AG08395 (cell line): ENCODE measurements at places on chromosomes 1 and 21.
A peak's percentile ranks its signal among the peaks of the same experiment; 100 is the strongest.

DNA sequence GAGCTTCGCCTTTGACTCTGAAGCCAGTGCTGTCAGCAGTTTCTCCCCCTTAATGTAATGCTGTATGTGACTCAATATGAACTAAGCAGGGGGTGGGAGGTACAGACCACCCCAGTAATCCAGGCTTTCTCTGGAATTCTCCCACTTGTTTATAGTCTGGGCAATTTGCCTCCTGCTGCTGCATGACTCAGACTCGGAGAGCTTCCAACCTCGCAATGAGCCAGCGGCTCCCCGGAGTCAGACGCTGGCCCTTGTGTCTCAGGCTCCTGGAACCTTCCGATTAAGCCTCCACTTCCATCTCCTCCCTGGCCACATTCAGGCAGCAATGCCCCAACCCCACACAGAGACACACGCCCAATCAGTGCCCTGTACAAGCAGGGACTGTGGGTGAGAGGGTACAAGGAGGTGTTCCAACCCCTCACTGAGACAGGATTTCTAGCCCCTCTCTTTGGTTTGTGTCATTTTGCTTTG, 471.7 kb upstream of the VAMP3 start:
- peak; percentile 92 for DNase-seq

DNA sequence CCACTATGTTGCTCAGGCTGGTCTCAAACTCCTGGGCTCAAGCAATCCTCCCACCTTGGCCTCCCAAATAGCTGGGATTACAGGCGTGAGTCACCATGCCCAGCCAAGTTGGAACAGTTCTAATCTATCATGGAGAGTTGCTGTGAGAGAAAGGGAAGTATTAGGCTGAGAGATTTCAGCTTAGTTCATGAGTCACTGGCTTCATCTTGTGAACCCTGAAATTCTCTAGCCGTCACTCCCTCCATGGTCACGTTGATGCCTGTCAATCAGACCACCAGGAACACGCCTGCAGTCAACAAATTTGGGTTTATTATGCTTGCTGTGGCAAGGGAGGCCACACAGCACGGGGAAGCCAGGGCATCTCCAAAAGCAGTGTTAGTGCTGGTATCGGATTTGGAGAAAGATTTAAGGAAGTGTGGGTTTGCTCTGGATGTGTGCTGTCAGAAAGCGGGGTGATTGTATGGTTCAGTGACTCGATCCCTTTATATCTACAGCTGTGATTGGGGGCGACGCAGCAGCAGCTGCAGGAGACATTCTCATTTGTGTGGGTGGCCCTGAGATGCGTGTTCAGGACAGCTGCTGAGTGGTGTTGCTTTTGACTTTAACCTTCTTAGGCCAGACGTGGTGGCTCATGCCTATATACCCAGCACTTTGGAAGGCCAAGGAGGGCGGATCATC, 18.7 kb downstream of the UQCRHL start:
- no peak for DNase-seq

DNA sequence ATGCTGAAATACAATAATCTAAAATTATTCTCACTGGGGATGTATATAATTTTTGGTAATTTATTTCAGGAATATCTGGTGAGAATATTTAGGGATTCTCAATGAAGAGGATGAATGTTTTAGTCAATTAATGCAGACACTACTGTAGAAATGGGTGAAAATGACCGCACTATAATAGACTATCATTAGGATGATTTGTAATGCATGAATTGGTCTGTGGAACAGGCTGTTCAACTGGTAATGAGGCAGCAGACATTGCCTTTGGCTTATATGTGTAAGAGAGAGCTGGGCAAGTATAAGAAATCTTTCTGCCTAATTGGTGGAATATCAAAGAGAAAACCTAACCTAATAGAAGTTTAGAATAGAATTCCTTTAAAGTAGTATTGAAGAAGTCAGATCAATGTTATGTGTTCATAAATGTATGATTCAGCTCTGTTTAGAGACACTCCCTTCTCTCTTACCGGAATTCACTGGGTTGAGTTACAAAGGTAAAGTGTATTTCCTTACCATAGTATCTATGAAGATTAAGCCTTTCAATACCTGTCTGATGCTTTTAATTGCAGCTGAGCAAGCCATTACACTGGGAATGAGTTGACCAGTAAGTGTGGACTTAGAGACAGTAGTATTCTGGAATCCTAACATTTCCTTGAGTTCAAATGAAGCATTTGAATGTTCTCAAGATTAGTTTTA, 274.5 kb downstream of the S1PR1 start:
- DNase-seq, result no peak

- peak; percentile 84 for DNase-seq
Observed at GRCh38 chr1:24111996-24112779, at the start of gene MYOM3. Gene MYOM3 (minus strand): TSS chr1:24112135. CDS start chr1:24108636, 3,499 bp downstream.

DNA sequence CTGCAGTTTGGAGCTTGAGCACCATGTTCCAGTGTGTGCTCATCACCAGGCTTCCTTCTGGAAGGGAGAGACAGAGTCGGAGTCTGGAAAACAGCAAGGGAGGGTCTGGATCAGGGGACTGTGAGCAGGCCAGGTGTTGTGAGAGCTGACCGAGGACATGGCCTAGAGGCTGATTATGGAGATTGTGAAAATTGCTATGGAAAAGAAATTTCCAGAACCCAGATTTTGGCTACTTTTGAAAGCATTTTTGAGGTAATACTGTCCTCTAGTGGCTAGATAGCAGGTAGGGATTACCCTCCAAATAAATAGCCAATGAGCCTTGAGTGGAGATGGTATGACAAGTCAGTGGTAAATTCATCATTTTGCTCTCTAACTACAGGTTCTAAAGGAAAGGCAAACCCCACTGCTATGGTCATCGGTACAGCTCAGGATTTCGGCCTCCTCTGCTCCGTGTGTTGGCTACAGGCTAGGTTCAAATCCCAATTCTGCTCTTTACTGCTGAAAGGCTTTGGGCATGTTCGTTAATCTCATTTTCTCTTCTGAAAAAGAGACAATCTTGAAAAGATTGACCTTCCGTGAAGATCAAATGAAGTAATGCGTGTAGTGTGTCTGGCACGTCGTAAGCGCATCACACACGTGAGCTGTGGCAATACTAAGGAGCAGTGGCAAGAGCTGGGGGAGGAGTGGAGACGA, 1.0 kb upstream of the HAO2 start:
- DNase-seq, result peak; percentile 84

DNA sequence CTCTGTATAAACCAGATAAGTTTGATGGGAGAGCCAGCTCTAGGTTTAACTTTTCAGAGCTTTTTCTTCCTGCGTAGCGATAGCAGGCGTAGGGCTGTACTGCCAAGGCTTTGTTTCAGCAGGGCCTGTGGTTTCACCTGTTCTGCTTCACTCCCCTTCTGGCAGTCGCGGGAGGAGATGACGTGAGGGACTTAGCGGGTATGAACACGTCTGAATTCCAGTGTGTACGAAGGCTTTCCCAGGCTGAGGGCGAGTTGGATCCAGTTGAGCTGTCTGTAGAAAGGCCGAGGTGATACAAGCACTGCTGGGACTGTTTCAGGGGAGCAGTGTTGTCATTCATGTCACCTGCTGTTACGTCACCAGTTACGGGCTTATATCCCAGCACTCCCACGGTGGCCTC, 21.2 kb downstream of the PEX14 start:
- DNase-seq, result no peak

GRCh38 chr1:112926858-112927257, 29.1 kb downstream of the SLC16A1 start:
- DNase-seq, result no peak

DNA sequence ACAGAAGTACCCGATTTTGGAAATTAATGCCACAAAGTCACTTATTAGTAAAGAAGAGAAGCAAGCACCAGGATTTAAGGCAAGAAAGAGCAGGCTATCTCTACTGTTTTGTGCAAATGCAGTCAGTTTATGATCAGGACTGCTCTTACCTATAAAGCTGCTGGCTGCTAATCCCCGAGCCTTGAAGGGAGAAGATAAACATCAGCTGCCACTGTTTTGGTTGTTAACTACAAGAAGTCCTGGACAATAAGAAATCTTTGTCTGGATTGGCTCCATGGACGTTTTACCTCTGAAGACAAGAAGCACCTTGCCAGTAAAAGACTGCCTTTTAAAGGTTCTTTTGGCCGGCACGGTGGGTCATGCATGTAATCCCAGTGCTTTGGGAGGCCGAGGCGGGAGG, 21.4 kb downstream of the FRRS1 start:
- no peak for DNase-seq

DNA sequence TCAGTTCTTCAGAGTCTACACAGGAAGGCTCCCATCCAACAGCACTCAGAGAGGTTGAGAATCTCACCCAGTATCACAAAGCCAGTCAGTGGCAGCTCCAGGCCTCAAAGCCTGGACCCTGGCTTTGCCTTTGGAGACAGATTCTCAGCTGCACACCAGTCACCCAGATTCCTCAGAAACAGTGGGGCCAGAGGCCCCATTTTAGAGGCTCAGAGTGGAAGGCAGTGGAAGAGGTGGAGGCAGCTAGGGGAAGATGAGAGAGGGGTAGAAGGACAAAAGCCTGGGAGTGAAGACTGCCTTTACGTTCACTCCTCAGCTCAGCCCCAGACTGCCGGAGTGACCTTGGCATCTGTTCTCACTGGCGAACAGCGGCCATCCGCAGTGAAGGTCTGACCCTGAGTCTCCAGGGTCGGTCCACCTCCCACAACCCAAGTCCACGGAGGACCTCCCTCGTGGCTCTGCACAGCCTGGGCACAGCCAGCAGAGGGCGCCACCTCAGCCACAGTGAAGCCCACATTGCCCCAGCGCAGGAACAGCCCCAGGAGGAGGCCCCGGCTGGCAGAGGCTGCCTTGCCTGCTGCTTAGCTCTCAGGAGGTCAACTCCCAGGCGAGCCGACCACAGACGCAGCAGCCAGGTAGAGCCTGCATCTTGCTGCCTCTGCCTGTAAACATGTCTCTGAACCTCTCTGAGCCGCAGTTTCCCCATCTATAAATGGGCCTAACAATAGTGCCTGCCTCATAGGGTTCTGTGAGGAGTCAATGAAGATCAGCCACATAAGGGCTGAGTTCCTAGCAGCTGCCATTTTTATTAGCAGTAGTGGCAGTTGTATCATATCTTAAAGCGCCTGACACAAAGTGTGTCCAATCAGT, 5.9 kb upstream of the FNDC5 start:
- DNase-seq, result peak; percentile 80

- no peak for DNase-seq
Observed at GRCh38 chr1:199545780-199546179, 481.7 kb upstream of the NR5A2 start.

- no peak for DNase-seq
Observed at GRCh38 chr1:12148958-12149790, 17.6 kb upstream of the TNFRSF1B start.

DNA sequence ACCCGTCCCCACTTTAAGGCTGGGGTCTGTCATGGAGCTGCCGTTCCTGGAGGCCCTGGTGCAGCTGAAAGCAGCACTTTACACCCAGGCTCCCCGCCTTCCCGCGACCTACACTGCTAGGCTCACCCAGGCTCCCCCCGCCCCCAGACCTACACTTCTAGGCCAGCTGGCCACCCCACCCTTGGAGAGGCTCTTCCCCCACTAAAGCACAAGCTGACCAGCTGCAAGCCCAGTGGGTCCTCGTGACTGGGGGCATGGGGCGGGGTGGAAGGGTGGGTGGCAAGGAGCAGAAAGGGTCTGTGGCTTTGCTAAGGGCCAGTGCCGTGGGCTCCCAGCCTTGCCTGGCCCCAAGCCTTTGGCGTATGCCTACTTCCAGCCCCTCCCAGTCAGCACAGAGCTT, 9.7 kb upstream of the ARHGEF16 start:
- DNase-seq, result no peak

DNA sequence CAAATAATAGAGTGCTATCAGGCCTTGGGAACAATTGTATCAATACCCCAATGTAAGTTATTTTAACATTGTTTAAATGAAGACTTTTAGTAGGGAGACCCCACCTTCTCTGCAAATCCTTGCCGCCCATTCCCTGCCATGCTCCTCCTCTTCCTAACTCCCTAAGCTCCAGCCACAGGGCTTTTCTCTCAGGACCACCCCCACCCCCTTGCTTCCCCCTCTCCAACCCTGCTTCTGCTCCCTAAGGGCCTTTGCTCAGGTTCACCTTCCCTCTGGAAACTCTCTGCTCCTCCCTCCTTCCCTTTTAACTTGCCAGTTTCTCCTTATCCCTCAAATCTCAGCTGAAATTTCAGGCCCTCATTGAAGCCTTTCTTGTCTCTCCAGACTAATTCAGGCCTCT, 16.8 kb downstream of the CCDC190 start:
- no peak for DNase-seq

DNA sequence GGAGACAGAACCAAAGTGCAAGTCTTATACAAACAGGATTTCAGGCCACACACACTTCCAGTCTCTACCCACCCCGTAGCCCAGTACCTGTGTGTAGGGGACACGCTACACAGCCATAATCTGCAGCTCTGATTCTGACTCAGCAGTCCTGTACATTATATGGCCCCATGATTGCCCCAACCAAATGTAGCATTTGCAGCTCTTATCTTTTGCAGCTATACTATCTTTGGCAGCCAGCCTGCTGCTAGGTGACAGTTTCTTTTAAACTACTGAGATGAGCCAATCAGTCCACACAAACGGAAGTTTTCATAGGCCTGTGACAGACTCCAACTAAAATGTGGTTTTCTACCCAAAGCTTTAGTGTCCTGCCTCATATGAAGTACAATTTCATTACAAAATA, 259.6 kb upstream of the ST6GALNAC5 start:
- DNase-seq, result no peak

DNA sequence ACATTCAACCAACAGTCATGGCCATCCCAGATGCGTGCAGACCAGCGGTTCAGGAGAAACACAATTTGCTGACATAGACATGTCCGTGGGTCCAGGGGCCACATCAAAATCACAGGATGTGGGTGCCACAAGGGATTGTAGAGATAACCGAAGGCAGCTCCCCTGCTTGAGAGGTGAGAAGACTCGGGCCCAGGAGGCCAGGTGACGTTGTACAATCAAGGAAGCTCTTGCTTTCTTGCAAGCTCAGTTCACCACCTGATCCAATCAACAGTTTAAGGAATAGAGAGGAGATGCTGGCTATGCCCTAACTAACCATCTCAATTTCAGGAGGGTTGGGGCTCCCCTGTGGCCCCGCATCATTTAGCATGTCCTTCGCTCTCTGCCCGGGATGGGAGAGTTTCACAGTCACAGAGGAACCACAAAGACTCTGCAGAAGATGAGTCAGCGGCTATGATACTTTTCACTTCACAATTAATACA, 19.5 kb downstream of the UBASH3A start:
- DNase-seq, result no peak

DNA sequence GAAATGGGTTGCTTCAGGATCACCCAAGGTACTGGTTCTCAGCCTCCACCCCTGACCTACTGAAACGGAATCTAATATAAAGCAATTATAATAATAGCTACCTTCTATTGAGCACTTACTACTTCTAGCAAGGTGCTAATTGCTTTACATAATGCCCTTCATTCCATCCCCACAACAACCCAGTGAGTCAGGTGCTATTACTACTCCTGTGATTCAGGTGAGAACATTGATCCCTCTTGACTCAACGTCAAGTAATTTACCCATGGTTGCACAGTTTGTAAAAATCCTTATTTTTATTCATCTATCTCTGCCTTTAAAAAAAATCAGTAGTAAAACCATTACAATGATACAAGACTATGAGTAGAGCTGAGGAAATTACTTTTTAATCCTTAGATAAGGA, 85.2 kb downstream of the UCHL5 start:
- no peak for DNase-seq

- no peak for DNase-seq
Observed at GRCh38 chr1:9078752-9079500, 9.5 kb upstream of the SLC2A5 start.

GRCh38 chr1:30976143-30976542, 67.6 kb upstream of the SDC3 start:
- peak; percentile 43 for DNase-seq
